Cortex of kidney (tissue), 1 donor: ENCODE measurements at places on chromosomes 7 and 10.

DNA sequence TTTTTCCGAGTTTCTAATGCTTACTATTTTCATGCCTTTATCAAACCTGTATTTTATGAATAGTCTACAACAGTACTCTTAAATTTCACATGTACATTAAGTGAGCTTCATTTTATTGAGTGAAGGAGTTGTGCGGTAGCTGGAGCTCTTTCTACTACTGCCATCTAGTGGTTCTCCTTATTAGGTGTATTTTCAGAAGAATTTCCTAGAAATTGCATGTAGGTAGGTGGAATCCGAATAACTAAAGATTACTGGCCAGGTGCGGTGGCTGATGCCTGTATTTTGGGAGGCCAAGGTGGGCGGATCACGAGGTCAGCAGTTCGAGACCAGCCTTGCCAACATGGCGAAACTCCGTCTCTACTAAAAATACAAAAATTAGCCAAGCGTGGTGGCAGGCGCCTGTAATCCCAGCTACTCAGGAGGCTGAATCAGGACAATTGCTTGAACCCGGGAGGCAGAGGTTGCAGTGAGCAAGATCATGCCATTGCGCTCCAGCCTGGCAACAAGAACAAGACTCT, 38.3 kb downstream of the LRRC72 start:
- no peak for DNase-seq

DNA sequence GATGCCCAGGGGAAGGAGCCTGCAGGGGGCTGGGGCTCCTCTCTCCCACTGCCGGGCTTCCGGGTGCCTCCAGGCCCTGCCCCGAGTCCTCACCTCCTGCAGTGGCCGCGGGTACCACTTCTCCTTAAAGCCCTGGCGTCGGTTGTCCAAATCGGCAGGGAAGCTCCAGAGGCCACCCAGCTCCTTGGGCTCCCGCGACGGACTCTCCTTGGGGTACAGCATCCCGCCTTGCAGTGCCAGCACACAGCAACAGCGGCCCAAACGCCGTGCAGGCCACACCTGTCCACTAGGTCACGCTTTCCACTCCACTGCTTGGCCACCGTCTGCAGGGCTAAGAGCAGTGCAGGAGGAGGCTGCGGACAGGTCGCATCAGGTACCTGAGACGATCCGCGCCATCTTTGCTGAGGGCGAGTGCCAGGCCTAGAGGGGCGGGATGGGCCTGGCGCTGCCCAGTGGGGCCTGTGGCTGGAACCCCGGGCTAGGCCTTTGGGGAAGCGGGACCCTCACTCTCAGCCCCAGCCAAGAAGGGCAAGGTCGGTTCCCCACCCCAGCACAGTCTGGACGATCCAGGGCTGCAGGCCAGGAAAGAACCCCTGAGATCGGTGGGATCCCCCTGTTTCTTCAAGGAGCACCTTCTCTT, 47.7 kb upstream of the ZNF479 start:
- no peak for DNase-seq

DNA sequence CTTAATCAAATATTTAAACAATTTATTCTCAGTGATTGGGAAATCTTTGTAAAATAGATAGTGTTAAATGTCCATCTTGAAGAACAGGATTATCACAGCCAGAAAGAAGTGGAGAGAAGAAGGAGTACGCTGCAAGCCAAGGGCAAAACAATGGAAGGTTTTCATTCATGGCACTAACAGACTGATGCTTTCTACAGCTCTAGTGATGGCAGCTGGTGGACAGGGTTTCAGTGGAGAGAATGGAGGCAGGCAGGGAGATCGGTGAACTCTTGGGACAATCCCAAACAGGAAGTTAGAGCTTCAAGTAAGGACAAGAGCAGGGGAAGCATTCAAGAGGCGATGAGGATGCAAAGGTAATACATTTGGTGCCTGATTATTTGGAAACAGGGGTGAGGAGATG, 207.0 kb downstream of the JAZF1 start:
- DNase-seq = no peak

- DNase-seq = no peak
These were observed 132.5 kb downstream of the LSM5 start for GRCh38 chr7:32357535-32358277.

GRCh38 chr10:113216102-113216501, 266.1 kb downstream of the TCF7L2 start:
- no peak for DNase-seq

DNA sequence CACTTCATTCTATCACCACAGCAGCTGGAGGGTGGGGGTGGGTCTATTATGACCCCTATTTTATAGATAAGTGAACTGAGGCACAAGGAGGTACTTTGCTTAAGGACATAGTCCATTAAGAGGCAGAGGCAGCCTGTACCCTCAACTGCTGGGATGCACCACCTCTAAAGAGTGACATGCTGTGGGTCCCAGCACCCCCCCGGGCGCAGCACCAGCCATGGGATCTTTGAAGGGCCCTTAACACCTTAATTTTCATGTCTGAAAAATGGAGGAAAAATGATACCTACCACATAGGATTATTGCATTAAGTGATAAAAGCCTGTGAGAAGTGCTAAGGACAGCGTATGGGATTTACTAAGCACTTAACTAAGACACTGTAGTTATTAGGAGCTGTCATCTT, 15.4 kb downstream of the ADCYAP1R1 start:
- no peak for DNase-seq

DNA sequence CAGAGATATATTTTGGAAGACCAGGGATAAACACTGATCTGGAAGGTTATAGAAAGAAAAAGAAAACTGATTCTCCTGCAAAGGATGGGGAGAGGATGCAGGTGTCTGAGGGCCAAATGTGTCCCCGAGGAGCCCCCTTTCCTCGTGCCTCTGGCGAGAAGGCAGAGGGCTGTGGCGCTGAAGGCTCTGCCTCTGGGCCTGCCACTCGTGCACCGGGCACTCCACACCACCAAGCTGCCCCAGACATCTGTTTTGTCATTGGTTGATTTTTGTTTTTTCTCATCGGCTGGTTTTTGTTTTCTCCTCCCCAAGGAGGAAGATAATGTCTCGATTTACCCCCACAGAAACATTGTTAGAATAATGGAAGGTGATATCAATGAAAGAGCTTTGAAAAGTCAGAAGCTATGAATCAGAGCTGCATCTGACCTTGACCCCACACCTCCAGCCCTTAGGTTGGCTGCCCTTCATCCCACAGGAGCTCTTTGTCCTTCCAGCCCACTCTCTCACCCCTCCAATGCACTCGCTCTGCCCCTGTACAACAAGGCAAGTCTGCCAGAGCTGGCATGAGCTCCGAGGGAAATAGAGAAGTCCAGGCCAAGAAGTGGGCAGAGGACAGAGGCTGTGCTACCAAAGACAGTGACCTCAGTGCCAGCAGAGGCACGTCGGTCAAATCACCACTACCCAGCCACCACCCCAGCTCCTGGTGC, 124.8 kb downstream of the TCERG1L start:
- DNase-seq = no peak

- DNase-seq = no peak
These were observed 168.9 kb downstream of the CDK14 start for GRCh38 chr7:90764848-90765570.

- DNase-seq = no peak
These were observed 32.5 kb downstream of the GNA12 start for GRCh38 chr7:2811476-2812113.

- no peak for DNase-seq
These were observed 40.8 kb downstream of the HK1 start for GRCh38 chr10:69318867-69319727.

DNA sequence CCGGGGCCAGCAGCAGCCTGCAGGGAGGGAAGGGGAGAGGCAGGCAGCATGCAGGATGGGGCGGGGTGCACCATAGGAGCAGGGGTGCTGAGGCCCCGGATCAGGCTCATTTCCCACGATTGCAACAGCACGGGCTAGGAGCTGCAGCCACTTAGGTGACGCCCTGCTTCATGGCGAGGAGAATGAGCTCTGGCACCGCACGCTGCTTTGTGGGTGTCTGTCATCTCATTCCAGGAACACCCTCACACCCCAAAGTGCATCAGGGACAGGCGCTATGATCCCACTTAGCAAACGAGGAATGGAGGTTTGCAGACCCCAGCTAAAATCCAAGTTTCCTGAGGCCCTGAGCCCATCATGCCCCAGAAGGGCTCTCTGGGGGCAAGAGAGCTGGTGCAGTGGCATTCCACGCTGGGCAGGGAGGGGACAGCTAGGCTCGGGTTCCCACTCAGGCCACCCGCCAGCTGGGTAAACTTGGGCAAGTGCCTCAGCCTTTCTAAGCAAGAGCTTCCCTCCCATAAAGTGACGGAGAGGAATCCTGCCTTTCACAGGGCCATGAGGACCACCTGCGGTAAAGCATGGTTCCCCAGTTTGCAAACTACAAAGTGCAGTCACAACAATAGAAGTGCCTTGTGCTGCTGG, 9.3 kb downstream of the KCNH2 start:
- no peak for DNase-seq

DNA sequence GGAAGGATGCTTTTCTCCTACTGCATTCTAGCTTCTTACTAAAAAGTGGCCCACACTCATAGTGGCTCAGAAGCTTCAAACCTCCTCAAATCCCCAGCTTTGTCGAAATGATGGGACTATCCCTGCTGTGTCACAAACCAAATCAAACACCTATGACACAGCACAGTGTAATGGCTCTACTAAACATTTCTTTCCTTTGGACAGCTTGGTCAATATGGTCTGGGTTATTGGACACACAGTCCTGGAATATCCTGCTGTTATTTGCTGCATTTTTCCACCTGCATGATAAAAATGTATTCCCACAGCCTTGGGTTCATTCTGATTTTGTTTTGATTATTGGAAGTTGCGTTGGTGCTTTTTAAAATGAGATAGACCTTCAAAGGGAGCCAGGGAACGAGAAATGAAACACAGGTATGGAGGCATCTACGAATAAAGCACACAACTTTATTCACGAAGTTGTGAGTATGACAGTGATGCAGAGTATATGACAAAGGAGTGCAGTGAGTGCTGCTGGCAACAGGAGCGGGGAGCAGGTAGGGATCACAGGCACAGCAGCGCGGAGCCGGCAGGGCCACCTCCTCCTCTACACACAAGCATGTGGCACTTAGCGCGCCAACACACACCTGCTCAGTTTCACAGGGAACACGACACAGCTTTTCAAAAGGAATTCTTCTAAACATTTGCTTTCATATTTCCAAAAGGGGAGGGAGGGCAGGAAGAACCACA, 26.5 kb upstream of the AFAP1L2 start:
- DNase-seq = no peak

GRCh38 chr7:137983323-137984008, 18.4 kb downstream of the CREB3L2 start:
- no peak for DNase-seq

DNA sequence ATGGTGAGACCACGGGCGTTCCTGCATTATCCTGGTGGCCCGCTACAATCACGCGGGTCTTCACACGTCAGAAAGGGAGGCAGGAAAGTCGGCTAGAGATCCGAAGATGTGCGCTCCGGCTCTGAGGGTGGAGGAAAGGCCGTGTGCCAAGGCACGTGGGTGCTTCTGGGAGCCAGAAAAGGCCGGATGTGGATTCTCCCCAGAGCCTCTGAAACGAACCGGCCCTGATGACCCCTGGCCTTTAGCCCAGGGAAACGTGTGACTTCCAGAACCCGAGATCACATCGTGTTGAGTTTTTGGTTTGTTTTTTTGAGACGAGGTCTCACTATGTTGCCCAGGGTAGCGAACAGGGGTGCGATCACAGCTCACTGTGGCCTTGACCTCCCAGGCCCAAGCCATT, 244.2 kb downstream of the ELFN1 start:
- DNase-seq = no peak

- no peak for DNase-seq
These were observed 7.7 kb downstream of the CREB3L2 start for GRCh38 chr7:137994216-137994615.

DNA sequence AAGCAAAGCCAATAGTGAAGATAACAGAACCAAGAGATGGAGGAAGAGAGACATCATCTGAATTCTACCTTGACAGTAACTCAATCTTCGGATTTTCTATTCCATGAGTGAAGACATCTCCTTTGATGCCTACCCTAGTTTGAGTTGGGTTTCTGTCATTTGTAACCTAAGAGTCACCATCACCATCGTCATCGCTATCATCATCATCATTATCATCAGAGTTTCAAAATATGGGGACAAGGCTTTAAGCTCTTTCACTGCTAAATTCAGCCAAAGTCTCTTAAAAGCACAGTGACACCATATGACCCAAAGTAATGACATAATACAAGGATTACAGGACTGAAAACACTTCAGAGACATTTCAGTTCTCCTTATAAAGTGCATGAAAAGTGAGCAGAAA, 57.2 kb downstream of the NEBL start:
- DNase-seq = no peak

DNA sequence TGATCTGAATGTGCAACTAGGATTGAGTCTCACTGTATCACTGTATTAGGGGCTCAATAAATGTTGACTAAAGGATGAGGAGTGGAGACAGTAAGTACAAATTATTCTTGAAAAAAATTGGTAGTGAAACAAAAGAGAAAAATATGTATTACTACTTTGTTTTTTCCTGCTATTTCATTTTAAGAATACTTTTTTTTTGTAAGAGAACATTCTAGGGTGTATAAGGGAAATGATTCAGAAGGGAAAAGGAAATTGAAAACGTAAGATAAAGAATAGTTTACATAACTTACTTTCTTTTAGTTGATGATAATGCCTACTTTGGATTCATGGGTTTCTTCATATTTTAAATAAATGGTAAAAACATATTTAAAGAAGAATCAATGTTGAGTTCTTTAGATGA, 9.6 kb downstream of the CAPZA2 start:
- no peak for DNase-seq

DNA sequence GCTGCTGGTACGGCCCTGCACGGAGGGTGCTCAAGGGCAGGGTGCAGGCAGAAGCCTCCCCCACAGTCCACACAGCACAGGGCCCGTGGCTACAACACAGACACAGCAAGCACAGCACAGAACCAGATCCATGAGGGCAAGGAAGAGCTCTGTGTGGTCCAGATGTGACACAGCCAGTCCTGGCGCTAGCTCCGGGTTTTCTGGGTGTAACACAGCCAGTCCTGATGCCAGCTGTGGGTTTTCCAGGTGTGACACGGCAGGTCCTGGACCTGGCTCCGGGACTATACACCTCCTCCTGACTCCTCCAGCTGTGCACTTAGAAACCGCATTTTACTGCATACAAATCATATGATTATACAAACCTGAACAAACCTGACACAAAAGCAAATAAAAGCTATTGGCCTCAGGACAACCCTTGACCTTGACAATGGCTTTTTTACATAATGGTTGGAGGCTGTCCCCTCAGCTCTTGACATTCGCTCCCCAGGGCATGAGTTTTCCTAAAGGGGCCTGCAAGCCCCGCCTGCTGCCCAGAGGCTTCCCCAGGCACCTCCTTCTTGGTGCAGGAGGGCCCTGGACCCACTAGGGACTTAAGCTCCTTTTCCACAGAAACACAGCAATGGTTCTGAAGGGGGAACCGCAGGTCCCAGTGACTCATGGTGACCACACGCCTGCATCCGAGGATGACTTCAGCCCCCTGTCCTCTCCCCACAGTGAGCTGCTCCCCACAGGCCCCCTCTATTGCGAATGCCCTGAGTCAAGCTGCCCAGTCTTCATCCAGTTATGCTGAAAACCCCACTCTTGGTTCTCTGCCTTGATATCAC, 209.6 kb downstream of the PTPRN2 start:
- no peak for DNase-seq

GRCh38 chr10:14032406-14032998, 298.2 kb downstream of the FRMD4A start:
- no peak for DNase-seq

GRCh38 chr10:125373546-125373945, 213.2 kb upstream of the CTBP2 start:
- DNase-seq = no peak

GRCh38 chr10:30002426-30003266, 56.7 kb downstream of the JCAD start:
- no peak for DNase-seq
